PC-9 (cell line): ENCODE measurements at places on chromosomes 5 and 9.

DNA sequence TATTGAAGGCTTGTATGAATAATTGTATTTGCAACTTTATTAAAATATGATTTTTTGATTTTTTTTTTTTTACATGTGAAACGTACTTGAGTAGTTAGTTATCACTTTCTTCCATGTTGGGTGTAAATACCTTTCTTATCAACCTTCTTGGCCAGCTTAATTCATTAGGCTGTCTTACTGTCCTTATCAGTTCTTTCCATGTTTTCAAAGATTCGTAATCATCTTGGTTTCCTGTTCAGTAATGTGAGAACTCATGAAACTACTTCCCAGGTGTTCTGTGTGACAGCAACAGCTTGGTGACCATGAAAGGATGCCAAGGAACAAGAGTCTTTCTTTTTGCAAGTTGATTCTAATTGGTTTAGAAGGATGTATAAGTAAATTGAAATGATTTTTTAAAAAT, 100.0 kb downstream of the ADGRV1 start:
- DNase-seq = no peak

- no peak for DNase-seq
Observed at GRCh38 chr9:17614250-17614649, 35.4 kb downstream of the SH3GL2 start.

- DNase-seq = no peak
Observed at GRCh38 chr5:154612666-154613065, 134.6 kb upstream of the HAND1 start.

DNA sequence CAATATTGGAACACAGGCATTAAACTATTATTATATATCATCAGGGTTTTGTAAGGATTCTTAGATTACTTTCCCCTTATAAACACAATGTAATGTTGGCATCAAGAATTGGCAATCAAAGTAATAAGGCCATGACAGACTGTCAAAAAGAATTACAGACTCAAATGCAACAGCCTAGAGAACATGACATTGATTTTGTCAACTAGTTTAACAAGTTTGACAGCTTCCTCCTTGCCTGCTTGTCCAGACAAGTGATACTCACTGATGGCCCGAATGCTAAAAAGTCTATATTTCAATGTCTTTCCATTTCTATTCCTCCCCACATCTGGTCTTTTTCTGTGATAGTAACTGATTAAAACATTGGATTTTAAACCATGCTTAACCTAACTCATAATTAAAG, 6.4 kb upstream of the ANKRD31 start:
- no peak for DNase-seq

- DNase-seq = peak; percentile 68
Observed at GRCh38 chr9:128254855-128255759, 20.7 kb downstream of the GOLGA2 start.

- DNase-seq = no peak
Observed at GRCh38 chr9:106110483-106110882, 416.1 kb downstream of the TMEM38B start.

DNA sequence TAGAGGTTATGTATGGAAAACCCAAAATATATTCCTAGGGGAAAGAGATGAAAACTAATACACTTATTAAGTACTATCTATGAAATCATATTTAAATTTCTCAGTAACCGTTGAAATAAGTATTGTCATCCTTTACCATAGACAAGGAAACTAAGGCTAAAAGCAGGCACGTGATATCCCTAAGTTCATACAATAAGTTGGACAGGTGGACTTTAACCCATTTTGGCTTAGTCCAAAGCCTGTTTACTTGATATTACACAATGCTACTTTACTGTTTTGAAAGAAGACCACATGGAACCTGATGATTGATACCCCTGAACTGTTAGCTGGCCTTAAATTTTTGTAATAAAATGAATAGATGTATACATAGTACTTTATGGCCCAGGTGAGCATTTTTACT, 3.5 kb downstream of the NFX1 start:
- DNase-seq = no peak

DNA sequence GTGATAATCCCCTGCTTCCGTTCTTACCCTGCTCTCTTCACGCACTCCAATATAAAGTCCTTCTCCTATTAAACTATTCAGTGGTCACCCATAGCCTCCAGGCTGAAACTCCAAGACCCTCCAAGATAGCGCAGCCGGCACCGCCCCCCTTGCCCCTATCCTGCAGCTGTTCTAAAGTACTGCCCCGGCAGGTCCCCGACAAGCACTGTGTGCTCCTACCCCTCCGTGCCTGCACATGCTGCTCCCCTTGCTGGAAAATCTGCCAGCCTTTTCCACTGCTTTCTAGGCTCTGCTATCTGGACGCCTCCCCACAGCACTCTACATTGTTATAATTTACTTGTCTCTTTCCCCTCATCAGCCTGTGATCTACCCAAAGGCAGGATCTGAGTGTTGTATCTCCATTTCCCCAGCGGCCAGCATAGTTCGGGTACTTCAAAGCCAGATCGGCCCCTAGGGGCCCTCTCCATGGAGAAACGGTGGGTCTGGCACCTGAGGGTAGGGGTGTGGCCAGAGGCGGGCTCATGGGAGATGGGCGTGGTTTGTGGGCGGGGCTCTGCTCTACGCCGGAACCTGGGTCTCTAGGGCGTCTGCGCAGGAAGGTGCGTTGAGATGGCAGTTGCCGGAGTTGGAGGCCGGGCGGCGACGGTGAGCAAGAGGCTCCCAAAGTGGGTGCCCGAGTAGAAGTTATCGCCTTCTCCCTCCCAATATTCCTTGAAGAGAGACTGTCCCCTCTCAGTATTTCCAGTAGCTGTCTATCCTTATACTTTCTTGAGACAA, 83.5 kb upstream of the RUSC2 start:
- no peak for DNase-seq

- DNase-seq = no peak
Observed at GRCh38 chr5:33475706-33476105, 34.9 kb downstream of the TARS1 start.

GRCh38 chr9:32326146-32326545, 58.3 kb upstream of the ACO1 start:
- DNase-seq = no peak

GRCh38 chr5:107215611-107216010, 455.1 kb downstream of the EFNA5 start:
- no peak for DNase-seq

DNA sequence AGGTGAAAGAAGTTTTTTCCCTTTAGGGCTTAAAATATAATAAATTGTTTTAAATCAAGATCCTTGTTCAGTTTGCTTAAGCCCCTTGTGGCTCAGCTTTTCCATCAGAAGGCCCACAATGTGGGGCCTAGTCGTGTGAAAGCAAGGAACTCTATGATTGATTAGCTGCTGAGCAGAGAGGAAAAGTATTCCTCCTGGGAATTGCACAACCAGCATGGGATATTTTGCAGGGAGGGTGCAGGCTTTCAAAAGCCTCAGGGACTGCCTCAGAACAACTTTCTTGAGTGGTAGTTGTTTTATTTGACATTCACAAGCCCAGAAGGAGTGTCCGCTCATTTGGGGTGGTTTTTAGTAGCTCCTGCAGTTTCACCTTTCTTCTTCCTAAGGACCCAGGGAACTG, 19.8 kb downstream of the TTC23L start:
- DNase-seq = no peak

DNA sequence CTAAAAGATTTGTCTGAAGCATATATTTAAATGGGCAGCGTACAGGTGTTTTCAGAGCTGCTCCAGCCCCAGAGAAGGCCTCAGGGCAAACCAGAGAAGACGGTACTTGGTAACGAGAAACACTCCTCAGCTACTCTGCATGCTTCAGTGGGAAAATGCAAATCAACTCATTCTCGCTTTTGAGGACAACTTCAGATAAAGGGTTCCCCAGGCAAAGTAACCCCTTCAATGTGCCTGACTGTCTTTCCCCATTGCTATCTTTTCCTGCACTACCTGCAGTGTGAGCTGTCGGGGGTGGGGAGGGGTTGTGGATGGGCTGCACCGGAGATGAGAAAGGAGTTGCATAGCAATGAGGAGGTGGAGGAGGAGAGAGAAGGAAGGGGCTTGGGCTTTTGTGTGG, 339.7 kb upstream of the CLINT1 start:
- DNase-seq = no peak

- DNase-seq = no peak
Observed at GRCh38 chr5:149045089-149045460, 17.8 kb downstream of the SH3TC2 start.

- DNase-seq = peak; percentile 37
Observed at GRCh38 chr9:35729700-35730485, 2.1 kb downstream of the TLN1 start.

DNA sequence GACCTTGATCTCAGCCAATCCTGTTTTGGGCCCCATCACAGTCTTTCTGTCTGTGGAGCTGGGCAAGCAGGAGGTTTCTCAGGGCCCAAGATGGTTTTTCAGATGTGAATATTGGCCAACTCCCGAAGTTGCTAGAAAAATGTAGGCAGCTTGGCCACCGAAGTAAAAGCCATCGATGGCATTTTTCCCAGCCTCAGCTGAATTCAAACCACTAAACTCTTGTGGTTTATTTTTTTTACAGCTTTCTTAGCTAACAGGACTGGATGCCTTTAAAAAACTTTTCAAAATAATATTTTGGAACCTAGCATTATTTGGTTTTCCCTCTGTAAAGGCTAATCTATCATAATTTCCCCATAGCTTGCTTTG, 102.5 kb upstream of the ERCC6L2 start:
- no peak for DNase-seq

DNA sequence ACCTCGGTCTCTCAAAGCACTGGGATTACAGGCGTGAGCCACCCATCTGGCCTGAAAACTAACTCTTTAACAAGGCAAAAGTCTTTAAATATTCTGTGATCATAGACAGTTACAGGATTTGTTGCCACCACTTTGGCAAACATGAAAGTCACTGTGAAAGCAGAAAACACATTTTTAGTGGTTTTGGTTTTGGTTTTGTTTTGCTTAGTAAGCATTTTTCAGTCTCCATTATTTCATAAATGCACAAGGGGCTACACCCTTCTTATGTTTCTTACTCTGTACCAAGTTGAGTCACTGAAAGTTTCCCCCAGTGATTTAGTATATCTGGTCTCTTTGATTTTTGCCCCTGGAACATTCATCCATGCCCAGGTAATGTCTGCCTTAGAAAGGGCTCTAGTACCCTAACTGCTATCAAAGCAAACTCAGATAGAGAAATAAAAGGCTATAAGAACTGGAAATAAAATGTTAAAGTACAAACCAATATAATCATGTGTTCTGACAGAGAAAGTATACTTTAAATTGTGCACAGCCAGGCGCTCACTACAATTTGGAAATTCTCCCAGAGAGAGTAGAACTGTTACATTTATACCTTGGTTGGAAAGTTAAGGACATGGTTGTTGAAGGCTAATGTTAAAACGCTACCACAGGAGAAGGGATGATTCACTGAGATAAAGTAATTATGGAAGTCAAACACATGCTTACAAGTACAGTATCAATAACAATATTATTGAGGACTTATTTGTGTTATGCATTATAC, 1022.5 kb upstream of the DMAC1 start:
- no peak for DNase-seq

GRCh38 chr5:76888733-76889300, 39.0 kb downstream of the S100Z start:
- DNase-seq = no peak

DNA sequence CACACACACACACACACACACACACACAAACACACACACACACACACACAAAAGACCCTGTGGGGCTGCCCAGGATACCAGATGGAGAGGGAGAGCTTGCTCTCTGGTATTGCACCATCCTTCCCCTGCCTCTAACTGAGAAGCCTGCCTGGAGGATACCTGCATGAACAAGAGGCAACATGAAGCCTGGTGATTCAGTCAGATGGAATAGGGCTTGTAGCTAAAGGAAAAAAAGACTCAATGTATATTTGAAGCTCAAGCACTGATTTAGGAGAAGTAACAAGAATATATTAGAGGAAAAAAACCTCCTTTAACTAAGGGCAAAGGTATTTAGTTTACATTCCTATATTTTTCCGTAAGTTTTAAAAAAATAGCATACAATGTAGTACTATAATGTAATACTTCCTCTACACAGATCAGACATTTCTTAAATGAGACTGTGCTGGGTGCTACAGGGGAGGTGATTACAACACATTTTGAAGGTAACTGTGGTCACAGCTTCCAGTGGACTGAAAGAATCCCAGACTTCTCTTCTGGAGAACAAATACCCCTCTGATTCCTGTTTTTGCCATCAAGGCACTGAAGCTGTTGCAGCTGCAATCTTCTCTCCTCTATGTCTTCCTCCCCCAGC, 169.3 kb downstream of the DCP2 start:
- no peak for DNase-seq

GRCh38 chr5:142206801-142207200, 98.2 kb downstream of the NDFIP1 start:
- no peak for DNase-seq

- no peak for DNase-seq
Observed at GRCh38 chr5:173479711-173480110, 136.7 kb downstream of the BOD1 start.

DNA sequence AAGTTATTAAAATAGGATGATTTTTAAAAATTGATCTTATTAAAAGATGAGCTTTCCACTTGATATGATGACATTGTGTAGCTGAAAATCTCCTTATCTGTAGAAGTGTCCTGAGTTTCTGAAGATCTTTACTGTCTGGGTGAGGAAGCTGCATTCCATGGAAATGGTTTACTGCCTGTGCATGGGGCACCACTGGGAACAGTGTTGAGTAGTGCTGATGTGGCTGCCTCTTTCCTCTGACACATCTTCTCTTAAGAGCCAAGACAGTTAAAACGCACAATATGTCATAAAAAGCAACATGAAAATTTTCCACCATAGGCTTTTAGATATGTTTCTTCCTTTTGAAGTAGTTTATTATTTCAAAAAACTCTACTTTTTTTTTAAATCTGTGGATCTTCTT, 24.6 kb downstream of the SECISBP2 start:
- DNase-seq = no peak

GRCh38 chr9:69824499-69825252, 4.1 kb downstream of the CFAP95 start:
- no peak for DNase-seq

DNA sequence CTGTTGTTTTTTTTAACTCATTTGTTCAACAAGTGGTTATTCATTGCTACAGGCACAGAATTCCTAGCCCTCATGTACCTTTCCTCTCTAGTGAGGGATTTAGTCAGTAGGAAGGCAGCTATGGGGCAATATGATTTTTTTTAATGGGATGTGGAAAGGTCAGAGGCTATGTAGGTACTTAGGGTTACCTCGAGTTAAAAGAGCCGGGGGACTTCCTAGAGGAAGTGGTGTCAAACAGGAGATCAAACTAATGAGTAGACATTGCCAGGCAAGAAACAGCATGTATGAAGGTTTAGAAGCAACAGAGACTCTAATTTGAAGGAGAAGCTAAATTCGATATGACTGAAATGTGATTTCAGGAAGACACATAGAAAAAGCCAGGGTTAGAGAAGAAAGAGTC, 50.7 kb downstream of the ITGA2 start:
- DNase-seq = no peak
